ENCODE measurements at places on chromosomes 6 and 20. TPM values are rescaled to one million over a fixed set of nuclear protein-coding genes. Genes with fewer than 3 reads are reported as not detected.

DNA sequence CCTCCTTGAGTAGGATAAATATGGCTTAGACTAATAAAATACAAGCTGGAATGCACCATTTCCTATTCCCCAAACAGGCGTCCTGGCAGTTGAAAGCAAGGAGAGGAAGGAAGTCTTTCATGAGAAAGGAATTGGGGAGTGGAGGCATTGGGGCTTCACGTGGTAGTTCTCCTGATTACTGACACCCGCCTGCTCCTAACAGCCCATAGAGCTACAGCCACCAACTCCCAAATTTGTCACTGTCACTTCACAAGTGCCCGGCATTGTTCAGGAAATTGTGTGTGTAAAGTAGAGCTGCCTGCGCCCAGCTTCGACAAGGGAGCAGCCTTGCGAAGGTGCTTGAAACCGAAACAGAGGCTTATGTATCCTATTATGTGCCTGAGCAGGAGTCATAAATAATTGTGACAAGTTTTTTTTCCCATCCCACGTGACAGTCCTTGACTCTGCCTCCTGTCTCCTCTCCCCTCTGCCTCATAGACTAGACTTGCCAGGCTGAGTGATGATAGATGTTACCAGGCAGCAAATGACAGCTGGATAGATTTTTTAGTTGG lies 301.7 kb upstream of the ZFP64 start:
- no peak overlapping the region for H3K4me3 ChIP-seq
- H3K27me3 ChIP-seq = no peaks in the 10 kb centered on the region
- DNase-seq = peak; percentile 24

DNA sequence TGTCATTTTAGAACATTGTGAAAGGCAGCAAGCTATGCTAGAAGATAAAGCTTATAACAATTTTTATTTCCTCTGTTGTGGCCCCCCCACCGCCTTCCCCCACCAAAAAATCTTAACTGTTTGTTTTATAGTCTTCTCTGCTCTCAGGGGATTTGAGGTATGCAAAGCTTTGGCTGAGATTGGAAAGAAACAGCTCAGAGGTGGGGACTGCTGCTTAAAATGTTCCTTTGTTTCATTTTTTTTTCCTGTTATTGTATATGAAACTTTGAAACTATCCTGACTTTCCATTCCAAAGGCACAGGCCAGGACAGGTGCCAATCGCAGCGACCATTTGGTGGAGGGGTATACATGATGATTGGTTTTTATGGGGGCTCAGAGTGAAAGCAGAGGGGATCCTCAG lies 114.7 kb upstream of the PHACTR1 start:
- no peaks in the 10 kb centered on the region for H3K4me1 ChIP-seq
- H3K27me3 ChIP-seq = no peaks in the 10 kb centered on the region
- H3K4me3 ChIP-seq = no peak overlapping the region
- no peak for DNase-seq
- no peaks in the 10 kb centered on the region for H3K36me3 ChIP-seq

GRCh38 chr20:63962426-63963347 lies 6.5 kb upstream of the UCKL1 start:
- no peak for DNase-seq
- no peak overlapping the region for H3K27ac ChIP-seq
- H3K4me1 ChIP-seq = no peaks in the 10 kb centered on the region
- peaks cover 4% of the 10 kb centered on the region for H3K36me3 ChIP-seq
- H3K4me3 ChIP-seq = no peak overlapping the region

- H3K27me3 ChIP-seq = no peaks in the 10 kb centered on the region
- H3K36me3 ChIP-seq = peaks cover 46% of the 10 kb centered on the region
- no peak overlapping the region for H3K4me3 ChIP-seq
Observed at GRCh38 chr20:41408156-41408794, 41.7 kb upstream of the EMILIN3 start.

GRCh38 chr6:114714836-114715507 lies 372.1 kb upstream of the HS3ST5 start:
- H3K27ac ChIP-seq = no peak overlapping the region
- H3K4me1 ChIP-seq = no peaks in the 10 kb centered on the region
- H3K4me3 ChIP-seq = no peak overlapping the region
- no peaks in the 10 kb centered on the region for H3K27me3 ChIP-seq

GRCh38 chr6:130202782-130203181 lies 20.0 kb downstream of the SAMD3 start:
- H3K27ac ChIP-seq = peak overlapping the region; percentile 28
- H3K27me3 ChIP-seq = no peaks in the 10 kb centered on the region

- no peak overlapping the region for H3K27ac ChIP-seq
- no peaks in the 10 kb centered on the region for H3K4me1 ChIP-seq
- no peak for DNase-seq
- H3K27me3 ChIP-seq = peaks cover 3% of the 10 kb centered on the region
- no peak overlapping the region for H3K4me3 ChIP-seq
- no peaks in the 10 kb centered on the region for H3K36me3 ChIP-seq
Observed at GRCh38 chr6:129317931-129318820, 391.8 kb downstream of the ARHGAP18 start.

DNA sequence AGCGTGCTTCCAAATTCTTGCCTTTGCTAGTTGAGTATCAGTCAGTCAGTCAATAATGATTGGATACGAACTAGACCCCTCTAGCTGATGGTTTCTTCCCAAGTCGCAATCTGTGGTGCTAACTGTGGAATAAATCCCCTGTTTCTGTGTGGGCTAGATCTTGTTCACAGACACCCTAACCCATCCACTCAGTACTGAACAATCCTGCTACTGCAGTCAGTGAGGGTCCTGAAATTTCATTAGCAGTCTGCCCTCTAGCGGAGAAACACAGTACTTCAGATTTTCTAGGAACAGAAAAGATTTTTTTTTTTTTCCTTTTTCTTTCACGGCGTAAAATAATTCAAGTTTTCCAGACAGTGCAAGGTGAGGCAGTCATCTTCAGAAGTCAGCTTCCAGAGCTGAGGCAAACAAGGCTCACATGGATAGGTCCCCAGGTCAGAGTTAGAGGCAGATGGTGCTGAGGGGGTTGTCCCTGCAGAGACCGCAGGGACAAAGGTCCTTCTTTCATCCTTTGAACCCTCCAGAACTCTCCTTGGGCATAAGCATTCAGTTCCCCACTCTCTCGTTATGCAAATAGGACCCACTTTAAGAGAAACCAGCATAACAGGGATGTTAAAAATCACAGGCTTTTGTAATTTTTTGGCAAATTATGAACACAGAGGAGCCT lies 119.6 kb downstream of the SCML4 start:
- no peak overlapping the region for H3K4me3 ChIP-seq
- peaks cover 23% of the 10 kb centered on the region for H3K36me3 ChIP-seq
- H3K4me1 ChIP-seq = peaks cover 13% of the 10 kb centered on the region
- no peaks in the 10 kb centered on the region for H3K27me3 ChIP-seq
- DNase-seq = peak; percentile 72

CTAGE9 gene
- total RNA-seq = 0.21 TPM

HLA-DQB2 gene
- total RNA-seq = not detected

NCOA5 gene
- 18.0 TPM for total RNA-seq
